Neural crest cell (in vitro differentiated cells): ENCODE measurements at places on chromosomes 11 and 22.

- no peak for DNase-seq
These were observed 3.2 kb downstream of the PPP6R3 start for GRCh38 chr11:68463714-68464113.

GRCh38 chr22:17013396-17014100, 5.5 kb upstream of the GAB4 start:
- DNase-seq = no peak

GRCh38 chr11:45234306-45235006, 51.7 kb downstream of the SYT13 start:
- DNase-seq = no peak

GRCh38 chr11:105244160-105244825, 104.7 kb upstream of the CARD18 start:
- DNase-seq = no peak

DNA sequence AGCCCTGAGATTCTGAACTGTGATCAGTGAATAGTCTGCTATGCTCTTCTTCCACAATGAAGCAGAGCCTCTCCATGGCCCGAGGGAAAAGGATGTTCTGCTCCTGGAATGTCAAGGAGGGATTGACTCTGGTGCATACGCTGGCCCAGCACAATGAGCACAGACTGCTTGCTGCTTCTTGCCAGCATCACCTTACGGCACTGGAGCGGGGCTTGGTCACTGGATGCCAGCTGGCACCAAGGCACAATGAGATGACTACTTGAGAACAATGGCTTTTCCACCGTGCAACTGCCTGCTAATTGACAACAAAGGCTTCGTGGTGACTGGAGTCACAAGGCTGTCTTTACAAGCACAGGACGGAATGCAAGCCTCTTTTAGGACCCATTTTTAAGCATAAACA, 139.2 kb downstream of the DSCAML1 start:
- no peak for DNase-seq

GRCh38 chr11:115874843-115875242, 370.6 kb upstream of the CADM1 start:
- no peak for DNase-seq

- DNase-seq = no peak
These were observed 36.6 kb upstream of the SYT7 start for GRCh38 chr11:61617515-61617914.

- no peak for DNase-seq
These were observed 54.1 kb upstream of the UBASH3B start for GRCh38 chr11:122601141-122602125.

DNA sequence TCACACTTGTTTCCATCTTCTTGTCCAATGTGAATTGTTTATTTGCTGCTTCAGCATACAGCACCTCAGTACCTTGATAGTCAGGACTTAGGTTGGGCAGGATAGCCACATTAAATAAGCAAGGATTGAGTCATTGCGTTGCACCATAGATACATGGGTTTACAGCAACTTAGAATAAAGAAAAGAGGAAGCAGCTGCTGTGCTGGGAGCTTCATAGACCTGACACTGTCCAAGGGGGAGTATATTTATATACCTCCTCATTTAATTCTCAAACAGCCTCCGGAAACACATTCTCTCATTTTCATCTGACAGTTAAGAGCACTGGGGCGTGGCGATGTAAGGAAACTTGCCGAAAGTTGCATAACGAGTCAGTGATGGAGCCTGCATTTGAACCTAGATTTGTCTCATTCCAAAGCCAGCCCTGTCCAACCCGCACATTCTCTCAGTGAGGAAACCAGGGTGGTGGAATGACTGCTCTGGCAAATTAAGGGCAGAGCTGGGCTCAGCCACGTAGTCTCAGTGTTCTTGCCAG, 42.2 kb downstream of the UBASH3B start:
- DNase-seq = no peak

DNA sequence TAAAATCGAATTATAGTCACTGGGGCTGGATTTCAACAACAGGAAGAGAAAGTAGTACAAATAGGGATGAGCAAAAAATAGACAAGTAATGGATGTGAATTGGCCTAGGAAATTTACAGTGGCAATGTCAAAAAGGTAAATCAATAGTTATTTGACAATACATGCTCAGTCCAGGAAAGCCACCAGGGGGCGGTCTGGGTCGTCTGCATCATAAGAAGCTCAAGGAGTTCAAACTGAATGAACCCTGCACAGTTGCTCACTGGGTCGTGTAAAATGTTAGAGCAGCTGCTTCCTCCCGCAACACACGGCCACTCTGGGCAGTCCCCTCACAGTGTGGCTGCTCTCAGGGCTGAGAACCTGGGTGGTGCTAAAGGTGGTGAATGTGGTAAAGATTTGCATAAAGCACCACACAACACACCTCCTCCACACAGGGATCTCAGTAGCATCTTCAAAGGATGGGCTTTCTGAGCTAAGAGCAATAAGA, 85.9 kb downstream of the ZNF280B start:
- peak; percentile 78 for DNase-seq

DNA sequence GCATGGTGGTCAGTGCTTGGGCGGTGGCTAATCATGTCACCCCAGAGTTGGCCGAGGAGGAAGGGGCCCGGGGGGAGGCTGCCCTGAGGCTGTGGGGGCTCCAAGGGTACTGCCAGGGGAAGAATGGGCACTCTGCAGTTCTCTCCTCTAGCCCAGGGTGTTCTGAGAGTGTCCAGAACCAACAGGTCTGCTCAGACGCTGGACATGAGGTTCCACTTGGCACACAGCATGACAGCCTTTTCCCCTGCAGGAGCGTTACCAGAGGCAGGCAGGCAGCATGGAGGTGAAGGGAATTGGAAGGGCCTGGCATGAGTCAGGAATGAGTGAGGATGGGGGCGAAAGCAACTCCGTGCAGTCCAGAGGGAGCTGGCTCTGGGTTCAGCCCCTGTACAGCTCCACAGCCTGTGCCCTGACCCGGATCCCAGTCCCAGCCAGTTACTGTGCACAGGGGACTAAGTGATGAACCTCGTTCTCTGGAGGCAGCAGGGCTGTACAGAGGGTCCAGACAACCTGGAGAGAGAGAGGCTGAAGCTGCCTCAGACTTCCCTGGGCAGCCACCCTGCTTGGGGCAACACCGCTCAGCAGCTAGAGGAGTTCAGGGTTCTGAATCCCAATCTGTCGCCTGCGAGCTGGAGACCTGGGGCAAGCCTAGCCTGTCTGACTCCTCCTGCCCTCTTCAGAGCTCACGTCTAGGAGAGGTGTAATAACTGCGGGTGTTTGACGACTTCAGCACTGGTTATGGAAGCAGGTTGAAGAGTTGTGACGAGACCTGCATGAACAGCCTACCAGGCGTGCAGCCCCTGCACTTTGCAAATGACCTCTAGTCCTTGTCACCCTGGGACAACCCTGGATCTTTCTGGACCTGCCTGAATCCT, 14.7 kb upstream of the TUB start:
- no peak for DNase-seq

DNA sequence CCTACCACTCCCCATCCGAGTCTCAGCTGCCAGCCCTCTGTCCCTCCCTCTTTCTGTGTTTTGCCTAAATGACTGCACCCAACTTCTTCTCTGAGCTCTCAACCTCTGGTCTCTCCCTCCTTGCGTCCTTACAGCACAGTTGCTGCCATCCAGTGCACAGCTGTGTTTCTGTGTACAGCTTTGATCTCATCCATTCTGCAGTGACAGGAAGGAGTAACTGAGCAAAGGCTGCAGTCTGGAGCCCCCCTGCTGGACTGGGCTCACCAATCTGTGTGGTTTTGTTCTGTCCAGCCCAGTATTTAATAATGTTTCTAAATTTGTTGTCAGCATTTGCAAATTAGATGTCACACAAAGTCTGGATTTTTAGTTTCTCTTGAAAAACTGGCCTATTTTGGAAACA, 43.8 kb downstream of the PRR5L start:
- DNase-seq = no peak

DNA sequence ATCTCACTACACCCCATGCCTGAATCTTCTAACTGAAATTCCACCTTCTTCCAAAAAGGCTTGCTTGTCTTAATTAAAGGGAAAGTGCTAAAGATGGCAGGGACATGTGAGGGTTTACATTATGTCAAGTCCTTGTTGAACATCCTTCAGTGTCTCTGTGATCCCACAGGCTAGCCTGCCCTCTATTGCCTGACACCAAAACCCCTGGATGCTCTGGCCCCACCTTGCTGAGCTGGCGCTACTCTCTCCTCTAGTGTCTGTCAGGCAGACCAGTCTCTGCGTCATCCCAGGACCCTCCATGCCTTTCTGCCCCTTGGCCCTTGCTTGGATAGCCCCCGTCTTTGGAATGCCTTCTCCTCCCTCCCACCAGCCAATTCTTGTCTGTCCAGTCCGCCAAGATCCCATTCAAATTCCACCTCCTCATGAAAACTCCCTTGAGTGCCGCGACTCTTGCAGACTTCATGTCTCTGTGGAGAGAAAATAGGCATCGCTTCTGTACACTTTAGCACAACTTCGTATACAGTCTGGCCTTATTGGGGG, 69.3 kb downstream of the PKNOX2 start:
- no peak for DNase-seq

- no peak for DNase-seq
These were observed 13.5 kb downstream of the FBLN1 start for GRCh38 chr22:45516163-45516562.

DNA sequence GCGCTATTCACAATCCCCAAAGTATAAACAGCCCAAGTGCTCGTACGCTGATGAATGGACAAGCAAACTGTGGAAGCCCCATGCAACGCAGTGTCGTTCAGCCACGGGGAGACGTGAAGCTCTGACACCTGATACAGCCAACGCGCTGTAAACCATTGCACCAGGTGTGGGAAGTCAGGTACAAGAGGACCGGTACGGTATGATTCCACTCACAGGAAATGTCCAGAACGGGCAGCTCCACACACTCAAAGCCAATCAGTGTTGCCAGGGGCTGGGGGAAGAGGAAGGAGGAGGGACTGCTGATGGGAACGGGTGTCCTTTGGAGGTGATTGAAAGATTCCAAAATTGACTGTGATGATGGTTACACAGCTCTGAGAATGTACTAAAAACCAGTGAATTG, 64.5 kb downstream of the BRD1 start:
- no peak for DNase-seq

- no peak for DNase-seq
These were observed 15.3 kb upstream of the IL17REL start for GRCh38 chr22:50027639-50028537.

DNA sequence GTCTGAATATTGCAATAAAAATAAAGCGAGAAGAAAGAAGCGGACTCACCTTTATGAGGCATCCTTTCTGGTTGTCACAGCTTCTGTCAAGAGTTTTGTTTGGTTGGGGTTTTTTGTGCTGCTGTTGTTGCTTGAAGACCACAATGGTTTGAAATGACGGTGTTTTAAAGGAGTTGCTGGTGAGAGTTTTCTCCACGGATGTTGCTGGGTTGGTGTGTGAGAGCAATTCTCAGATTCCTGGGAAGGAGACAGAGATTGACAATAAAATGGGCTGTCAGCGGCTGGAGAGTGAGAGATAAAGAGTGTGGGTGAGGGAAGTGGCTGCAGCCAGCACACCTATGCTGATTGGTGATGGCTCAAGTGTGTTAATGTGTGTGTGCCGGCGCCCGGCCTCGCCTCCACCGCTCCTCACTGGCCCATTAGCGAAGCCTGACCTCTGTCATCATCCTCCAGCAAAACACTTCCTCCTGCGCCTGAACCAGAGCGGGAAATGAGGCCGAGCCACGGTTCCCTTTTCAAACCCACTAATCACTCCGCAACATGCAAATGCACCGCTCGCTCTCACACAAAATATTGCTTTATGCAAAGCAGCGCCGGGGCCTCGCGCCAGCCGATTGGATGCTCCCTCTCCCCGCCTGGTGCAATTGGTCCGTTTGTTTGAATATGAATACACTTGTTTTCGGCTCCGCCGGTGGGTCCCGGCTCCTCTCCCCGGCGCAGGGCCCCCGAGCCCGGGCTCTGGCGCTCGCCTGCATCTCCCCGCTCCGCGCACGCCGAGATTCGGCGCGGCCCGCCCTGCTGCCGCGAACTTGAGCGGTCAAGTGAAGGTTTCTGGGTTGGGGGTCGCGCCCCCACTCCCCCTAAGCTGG, at the start of gene PAX6:
TSS of gene PAX6 (minus strand) at position 544 of the 869 bp plus-strand sequence. CDS start 4,911 bp downstream, outside the sequence.
- DNase-seq = peak; percentile 70

DNA sequence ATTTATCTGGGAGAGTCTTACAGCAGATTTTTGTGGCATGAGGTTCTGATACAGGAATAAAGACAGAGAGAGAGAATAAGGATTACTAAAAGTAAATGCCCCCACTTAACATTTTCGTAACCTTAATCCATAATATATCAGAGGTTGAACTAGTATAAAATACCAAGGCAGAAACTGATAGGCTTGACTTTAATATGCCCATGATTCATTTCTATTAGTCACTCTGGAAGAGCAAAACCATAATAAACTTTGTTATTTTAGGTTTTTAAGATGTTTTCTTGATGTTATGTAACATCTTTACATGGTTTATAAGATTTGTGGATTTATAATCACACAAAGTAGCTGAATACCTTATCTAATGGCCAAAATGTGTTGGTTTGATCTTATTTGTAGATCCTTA, 19.1 kb downstream of the GUCY1A2 start:
- no peak for DNase-seq

- no peak for DNase-seq
These were observed 54.8 kb downstream of the NAT10 start for GRCh38 chr11:34160049-34160721.

DNA sequence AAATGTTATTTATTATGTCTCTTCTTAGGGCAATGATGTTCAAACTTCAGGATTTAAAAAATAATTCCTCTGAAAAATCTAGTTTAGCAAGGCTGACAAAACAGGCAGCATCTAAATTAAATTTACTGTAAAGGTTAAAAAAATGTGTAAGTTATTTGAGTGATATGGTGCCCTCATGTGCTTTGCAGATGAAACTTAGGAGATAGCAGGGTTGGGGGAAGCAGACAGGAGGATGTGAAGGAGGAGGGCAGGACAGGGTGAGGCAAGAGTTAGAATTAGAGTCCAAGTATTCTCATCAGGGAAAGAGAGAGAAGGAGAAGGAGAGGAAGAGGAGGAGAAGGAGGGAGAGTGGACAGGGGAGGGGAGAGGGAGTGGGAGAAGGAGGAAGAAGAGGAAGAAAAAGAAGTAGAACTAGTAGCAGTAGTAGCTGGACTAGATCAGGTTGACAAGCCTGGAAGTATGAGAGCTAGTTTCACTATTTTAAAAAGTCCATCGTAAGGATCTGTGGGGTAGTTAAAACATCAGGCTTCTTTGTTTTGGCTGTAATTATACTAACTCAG, 141.2 kb upstream of the SESN3 start:
- no peak for DNase-seq

DNA sequence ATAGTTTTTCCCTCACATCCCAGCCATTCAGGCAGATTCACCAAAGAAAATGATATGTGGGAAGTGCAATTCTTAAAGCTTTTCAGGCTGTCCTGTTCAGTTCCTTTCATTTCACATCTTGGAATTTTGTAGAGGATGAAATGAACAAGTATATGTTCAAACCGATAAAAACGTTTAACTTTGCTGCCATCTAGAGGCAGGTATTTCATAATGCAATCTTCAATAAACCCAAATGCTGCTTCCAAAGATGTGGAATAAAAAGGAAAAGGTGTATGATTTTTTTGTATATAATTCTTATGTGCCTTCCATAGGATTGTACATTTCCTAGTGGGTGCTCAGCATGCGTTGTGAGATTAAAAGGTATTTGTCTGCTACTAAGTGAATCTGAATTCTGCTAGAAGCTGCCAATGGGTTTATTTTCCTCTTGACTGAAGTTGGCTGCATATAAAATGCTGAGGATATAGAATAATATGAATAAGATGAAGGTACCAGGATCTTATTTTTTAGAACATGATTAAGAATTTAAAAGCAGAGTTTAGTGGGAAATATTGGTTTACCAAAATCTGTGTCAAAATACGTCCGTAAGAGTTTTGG, 199.3 kb downstream of the PGR start:
- DNase-seq = no peak

- DNase-seq = no peak
These were observed 893.9 kb downstream of the OPCML start for GRCh38 chr11:132638423-132638822.
